ENCODE measurements at places on chromosomes 5 and 9. TPM values are rescaled to one million over a fixed set of nuclear protein-coding genes. Genes with fewer than 3 reads are reported as not detected.

GRCh38 chr9:29422438-29422837 lies 1849.2 kb upstream of the C9orf72 start:
- no peak for DNase-seq

The FAM120AOS gene
- 28.9 TPM for total RNA-seq

DNA sequence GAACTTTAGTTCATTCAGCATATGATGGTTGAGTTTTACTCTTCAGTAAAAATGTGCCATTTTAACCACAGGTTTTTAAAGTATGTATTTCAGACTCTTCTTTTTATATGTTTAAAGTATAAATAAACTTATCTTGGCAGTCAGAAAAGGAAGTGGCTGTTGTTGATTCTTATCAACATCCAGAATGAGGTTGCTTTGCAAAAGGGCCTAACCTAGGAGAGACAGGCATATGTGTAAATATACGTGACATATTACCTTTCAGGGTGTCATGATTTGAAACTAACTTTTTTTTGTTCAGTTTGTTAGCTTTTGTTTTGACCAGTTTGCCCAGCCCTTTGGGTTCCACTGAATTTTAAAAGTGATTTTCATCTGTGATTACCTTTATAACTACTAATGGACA lies 7.4 kb downstream of the SMARCA2 start:
- DNase-seq = no peak

The PHF24 gene
- 0.05 TPM for total RNA-seq

GRCh38 chr9:87201351-87201751 lies 254.0 kb upstream of the GAS1 start:
- no peak for DNase-seq

The CAMSAP1 gene
- total RNA-seq = 30.7 TPM

The ELAVL2 gene
- total RNA-seq = 27.5 TPM

- DNase-seq = no peak
These were observed 4.4 kb upstream of the CD180 start for GRCh38 chr5:67200809-67201562.
